ENCODE measurements at places on chromosomes 1 and 21.

DNA sequence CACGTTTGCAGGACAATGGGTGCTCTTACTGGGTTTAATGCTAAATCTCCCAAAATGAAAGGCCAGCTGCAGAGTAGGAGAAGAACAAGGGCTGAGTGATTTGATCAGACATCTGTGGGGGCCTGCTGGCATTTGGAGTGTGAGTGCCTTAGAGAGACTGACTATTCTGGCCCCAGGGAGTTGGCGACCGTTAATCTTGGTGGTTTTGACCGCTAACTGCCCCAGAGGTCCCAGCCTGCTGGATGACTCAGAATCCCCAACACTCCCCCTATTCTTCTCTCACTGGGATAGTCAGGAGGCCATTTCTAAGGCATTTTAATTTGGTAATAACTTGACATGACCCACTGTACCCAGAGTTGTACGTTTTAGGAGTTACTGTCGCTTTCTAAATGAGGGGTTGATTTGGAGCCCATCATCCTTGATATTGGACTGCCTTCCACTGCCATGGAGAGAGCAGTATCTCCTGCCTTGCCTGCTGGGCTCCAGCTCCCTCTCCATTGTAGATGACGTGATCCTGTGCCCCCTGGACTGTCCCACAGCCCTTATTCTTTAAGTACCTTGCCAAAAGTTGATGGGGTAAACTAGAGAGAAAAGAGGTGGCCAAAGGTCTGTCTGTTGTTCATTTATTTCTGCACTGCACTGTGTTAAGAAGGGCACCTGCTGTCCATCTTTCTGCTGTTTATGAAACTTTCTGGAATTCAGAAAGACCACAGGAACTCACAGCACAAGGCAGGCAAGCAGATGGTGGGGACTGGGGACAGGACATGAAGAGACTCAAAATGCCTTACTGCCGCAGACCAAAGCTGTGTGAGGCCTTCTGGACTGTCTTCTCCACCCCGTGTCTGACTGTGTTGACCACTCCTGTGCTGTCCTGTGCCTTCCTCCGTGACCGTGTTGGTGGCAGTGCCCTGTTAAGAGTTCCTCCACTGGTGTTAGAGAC is 98.2 kb upstream of the ARTN start:
- peak; percentile 85 for DNase-seq

DNA sequence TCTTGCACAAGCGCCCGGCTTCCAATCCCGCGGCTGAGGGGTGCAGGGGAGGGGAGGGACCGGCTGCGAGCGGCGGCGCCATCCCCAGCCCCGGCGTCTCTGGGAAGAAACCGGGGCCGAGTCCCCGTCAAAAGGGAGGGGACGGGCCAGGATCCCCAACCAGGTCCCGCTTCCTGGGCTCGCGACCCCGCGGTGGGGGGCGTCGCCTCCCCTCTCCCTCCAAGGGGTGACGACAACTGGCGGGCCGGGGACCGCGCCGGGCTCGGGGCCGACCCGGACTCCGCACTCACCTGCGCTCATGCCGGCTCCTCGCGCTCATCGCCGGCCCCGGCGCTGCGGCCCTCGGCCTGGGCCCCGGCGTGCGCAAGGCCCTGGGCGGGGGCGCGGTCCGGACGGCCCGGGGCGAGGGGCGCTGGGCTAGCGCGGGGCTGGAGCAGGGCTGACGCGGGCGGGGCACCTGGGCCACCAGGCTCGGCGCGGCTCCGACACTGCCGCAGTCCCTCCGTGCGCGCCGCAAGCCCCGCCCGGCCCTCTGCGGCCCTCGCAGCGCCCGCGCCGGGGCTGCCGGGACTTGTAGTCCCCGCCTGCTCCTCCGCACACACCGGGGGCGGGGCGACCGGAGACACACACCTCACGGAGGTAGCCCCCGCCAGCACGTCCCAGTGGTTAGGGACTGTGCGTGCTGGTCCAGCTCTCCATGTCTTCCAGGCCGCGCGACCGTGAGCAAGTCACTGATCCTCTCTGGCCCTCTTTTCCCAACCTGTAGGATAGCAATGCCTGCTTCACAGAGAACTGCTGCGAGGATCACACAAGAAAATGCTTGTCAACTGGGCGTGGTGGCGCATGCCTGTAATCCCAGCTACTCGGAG is at the start of gene ATP13A2:
Gene ATP13A2 (minus strand): TSS at position 490 of the 869 bp plus-strand sequence. CDS start 190 bp downstream, at position 300.
- peak; percentile 47 for DNase-seq

- DNase-seq, result no peak
Observed at GRCh38 chr1:201299968-201300367, 16.7 kb downstream of the PKP1 start.

GRCh38 chr1:27575840-27576331 is 28.1 kb downstream of the AHDC1 start:
- DNase-seq, result peak; percentile 39

DNA sequence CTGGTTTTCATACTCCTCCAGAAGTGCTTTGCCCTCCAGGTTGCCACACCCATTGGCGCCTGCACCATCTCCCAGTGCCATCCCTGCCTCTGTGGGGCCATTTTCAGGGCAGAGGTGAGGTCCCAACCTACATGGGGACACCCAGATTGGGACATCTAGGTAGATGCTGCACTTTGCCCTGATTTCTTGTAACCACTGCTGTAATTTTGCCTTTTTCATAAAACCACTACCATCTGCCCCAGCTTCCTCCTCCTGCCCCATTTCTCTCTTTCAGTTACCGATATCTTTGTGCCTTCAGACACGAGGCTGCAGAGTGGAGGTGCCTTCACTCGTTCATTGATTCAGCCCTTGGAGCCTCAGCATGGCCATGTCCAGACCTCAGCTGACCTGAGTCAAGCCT is 21.4 kb downstream of the FAAH start:
- no peak for DNase-seq

GRCh38 chr1:239814306-239814881 is 277.3 kb upstream of the FMN2 start:
- peak; percentile 58 for DNase-seq

DNA sequence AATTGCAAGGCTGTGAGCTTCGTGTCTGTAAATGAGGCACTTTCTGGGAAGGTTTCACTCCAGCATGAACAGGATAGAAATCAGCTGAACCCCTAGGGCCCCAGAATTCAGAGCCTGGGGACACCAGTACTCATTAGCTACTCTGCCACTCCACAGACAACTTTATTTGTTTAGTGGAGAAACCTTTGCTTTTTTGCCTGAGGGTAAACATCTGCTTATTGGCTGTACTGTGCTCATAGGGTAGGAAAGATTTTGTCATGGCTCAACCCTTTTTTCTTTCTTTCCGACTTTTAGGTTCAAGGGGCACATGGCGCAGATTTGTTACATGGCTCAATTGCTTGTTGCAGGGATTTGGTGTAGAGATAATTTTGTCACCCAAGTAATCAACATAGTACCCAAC is 138.4 kb upstream of the BACE2 start:
- no peak for DNase-seq

GRCh38 chr1:185816460-185816859 is 82.3 kb downstream of the HMCN1 start:
- DNase-seq, result no peak

GRCh38 chr1:152335399-152335798 is 10.4 kb upstream of the FLG start:
- DNase-seq, result no peak

- no peak for DNase-seq
Observed at GRCh38 chr1:181150273-181150672, 61.8 kb downstream of the IER5 start.

- DNase-seq, result no peak
Observed at GRCh38 chr1:20282533-20282932, 8.1 kb upstream of the VWA5B1 start.

DNA sequence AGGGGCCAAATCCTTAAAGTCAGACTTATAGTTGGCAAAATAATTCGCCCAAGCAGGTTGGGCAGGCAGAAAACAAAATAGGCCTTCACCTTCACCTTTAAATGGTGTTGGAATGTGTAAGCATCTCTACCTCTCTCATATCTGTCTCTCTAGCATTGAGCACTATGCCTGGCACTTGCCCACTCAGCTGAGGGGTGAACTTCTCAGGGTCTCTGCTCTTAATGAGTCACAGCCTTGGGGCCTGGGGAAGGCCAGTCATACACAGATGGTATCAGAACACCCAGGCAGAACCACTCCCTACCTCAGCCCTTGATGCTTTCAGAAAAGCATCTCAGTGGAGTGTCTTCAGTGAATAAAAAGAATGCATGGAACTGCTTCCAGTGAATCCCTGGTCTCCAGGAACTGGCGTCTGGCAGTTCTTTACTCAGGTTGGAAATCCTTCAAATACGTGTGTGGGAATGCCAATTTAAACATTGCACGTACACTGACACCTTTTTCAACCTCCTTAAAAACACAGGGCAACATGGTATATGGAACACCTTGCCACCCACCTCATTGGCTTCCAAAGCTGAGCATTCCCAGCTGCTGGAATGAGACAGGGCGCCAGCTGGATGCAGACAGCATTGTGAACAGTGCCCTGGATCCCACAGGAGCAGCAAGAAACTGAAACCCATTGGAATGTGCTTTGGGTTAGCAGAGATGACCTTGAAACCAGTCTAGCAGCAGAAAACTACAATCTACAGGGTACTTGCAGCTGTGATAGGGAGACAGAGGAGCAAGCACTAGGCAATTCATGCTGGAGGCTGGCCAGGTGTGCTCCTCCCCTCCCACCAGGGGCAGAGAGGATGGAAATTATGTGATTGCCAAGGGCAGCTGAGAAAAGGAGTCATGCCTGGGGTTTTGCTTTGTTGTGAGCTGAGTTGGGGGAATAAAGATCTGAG is 30.0 kb downstream of the ZNF697 start:
- DNase-seq, result no peak

DNA sequence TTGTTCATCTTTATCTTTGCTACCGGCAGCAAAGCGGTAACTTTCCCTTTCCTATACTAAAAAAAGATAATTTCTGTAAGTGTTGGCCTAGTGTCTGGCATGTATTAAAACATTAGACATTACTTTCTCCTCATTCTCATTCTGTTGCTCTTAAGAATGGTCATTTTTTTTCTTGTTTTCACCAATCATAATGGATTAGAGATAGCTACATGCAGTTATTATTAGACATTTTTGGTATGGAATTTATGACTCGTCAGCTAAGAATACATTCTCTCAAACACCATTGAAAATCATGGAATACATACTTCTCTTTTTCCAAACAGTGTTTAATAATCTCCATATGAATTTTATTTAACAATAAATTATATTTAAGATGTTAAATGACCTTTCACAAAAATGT is 1154.6 kb downstream of the BRINP3 start:
- peak; percentile 29 for DNase-seq

DNA sequence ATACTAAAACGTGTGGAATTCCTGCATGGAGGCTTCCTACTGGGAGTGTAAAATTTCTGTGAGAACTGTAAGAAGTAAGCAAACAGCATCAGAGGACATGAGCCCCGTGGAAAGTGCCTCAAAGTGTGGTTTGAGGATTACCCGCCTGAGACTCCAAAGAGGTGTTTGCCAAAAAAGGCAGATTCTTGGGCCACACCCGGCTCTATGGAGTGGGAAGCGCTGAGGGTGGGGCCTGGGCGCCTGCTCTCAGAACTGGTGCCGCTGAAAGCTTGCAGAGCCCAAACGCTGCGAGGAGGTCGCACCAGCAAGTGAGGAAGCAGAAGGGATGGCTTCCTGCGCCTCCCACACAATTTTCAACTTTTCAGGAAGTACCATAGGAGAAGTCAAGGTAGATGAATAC is 43.0 kb upstream of the PSEN2 start:
- no peak for DNase-seq

DNA sequence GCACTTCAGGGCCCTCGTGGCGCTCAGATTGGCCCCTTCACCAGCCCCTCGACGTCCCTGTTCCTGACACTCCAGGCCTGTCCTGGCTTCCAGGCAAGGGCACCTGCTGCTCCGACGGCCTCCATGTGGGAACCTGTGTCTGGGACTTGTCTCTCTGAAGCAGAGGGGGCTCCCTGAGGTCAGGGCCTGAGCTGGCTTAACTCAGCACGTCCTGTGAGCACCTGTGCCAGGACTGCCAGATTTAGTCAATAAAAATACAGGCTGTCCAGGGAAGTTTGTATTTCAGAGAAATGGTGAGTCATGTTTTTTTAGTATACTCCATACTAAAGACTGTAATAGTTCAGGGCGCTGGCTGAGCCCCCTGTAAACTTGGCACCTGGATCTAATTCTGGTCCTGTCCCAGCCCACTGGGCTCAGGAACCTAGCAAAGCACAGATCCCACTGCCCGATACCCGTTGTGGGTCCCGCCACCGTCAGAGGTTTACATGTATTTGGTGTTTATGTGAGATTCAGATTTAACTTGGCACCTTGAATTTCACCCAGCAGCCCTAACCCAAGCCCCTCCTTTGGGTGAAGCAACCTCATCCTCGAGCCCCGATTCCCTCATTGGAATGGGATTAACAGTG is 109.9 kb upstream of the IFFO2 start:
- DNase-seq, result no peak

DNA sequence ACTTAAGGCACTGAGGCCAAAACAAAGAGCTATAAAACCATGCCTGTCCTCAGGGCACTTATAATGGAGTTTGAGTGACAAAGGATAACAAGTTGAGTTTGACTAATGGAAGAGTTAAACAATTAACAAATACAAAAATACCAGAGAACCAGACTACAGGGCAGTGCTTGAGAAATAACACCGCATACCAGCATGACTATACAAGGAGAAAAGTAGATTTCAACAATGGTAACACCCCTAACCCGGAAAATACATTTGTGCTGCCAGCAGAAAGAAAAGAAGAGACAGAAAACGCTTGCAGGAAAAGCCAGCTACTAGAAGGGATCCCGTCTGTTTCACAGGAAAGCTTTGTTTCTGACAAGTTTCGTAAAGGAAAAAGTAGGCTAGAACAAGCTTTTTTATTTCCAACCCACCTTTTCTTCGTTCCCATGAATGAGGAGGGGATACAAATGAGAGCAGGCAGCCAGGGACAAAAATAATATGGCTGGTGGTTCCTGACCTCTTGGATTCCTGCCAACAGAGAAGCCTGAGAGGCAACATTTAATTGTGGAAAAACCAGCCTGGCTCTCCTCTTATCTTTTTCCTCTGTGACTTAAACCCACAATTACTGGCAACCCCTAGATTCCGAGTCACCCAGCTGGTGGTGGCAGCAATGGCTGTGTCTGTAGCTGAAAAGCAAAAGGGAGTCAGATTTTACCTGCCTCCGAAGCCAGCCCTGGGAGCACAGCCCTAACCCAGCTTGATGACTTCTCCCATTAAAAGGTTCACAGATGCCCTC is 56.5 kb downstream of the WLS start:
- DNase-seq, result no peak

GRCh38 chr21:29343519-29343918 is 44.8 kb downstream of the BACH1 start:
- DNase-seq, result peak; percentile 94

DNA sequence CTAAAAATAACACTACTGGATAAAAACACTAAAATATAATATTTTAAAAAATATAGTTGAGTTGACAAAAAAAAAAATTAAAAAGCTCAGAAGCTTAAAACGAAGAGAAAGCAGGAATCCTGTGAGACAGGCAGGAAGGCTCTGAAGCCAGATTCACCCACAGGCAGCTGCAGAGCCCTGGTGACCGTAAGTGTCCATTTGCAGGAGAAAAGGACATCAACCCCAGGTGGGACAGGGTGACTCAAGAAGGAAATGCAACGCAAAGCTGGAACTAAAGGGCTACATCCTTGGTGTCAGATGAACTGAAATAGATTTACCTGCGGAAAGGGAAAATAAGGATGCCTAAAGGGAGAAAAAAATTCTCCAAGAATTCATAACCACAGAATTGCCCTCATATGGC is 46.8 kb downstream of the USP24 start:
- no peak for DNase-seq

GRCh38 chr1:119975006-119975405 is 78.7 kb upstream of the ADAM30 start:
- no peak for DNase-seq

GRCh38 chr1:6998267-6998666 is 213.0 kb downstream of the CAMTA1 start:
- DNase-seq, result no peak

- no peak for DNase-seq
Observed at GRCh38 chr1:41356752-41357151, 4.5 kb upstream of the FOXO6 start.
